ENCODE measurements at places on chromosomes 5 and 9.

GRCh38 chr5:140630292-140631035 lies 2.5 kb downstream of the CD14 start:
- DNase-seq, result no peak

GRCh38 chr5:140408750-140409241 lies 7.2 kb downstream of the ANKHD1 start:
- DNase-seq, result no peak

- DNase-seq, result no peak
Measured at GRCh38 chr9:125240649-125240999, 519 bp downstream of the HSPA5 start.

- no peak for DNase-seq
Measured at GRCh38 chr9:135155396-135155795, 67.9 kb downstream of the OLFM1 start.

- no peak for DNase-seq
Measured at GRCh38 chr5:1436036-1436435, 9.2 kb downstream of the SLC6A3 start.

DNA sequence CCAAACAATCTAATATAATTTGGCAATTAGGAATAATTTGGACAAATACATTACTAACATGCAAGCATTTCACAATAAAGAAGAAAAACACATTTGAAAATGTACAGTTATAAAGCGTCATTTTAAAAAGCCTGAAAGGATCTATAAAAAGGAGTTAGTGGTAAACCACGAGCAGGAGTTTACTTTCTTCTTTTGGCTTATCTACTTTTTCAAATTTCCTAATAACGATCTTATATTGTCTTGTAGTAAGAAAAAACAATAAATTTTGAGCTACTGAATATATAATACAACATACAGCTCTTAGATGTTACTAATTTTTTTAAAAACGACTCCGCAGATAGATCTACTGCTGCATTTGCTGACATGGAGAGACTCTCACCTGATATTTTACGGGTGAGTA lies 79.9 kb downstream of the SMIM23 start:
- DNase-seq, result no peak

DNA sequence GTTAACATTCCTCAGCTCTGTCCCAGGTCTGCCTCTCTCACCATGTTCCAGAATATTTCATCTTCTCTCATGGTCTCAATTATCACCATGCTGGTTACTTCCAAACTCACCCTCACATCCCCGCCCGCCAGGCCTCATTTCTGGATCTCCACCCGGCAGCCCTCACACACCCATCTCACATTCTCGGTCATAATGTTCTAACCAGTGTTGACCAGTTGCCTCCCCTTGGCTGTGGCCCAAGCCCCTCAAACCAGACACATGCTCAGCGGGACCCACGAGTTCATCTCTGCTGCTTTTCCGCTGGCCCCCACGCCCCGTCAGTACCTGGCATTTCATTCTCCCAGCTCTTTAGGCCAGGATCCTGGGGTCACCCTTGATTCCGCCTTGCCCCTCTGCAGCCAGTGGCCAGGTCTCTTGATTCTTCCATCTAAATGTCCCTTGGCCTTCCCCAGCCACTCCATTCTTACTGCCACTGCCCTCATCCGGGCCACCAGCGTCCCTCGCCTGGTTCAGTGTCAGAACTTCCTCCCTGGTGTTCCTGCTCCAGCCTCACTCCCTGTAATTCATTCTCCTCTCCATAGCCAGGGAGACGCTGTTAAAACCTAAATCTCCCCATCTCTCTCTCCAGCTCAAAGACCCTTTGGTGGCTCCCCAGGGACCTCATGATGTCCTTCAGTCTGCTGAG lies 141.7 kb downstream of the MVB12B start:
- DNase-seq, result no peak

DNA sequence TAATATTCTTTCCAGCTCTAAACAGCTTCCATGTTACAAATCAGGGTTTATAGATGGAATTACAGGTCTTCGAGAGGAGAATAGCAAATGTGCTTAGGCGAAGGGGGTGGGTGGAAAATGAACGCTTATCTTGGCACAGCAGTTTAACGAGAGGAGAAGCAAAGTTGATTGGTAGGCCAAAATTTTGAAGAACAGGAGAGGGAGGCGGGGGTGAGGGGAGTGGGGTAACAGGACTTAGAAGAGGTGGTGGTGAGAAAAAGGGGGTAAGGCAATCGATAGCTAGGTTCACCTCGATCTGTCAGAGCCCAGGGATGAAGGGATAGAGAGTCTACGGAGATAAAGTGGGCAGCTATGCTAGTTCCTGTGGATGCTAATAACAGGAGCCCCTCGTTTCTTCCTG lies 764 bp downstream of the ANKRA2 start:
- no peak for DNase-seq

DNA sequence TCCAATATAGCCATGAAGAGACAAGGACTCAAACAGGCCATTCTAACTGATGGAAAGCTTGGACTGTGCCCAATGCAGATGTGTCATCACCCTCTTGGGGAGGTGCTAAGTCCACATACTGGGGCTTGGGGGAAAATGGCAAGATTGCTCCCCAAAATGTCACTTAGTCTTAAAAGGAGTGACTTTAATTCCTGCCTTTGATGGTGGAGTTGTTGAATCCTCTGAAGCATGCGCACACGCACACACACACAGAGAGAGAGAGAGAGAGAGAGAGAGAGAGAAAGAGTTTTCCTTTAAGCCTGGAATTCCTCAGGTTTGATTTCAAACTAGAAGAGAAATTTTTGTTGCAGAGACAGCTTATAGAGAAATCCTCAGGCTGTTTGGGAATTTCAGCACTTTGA lies 161.9 kb upstream of the GAS1 start:
- DNase-seq, result no peak

GRCh38 chr9:8857068-8857925 lies 1057.7 kb upstream of the DMAC1 start:
- DNase-seq, result no peak

DNA sequence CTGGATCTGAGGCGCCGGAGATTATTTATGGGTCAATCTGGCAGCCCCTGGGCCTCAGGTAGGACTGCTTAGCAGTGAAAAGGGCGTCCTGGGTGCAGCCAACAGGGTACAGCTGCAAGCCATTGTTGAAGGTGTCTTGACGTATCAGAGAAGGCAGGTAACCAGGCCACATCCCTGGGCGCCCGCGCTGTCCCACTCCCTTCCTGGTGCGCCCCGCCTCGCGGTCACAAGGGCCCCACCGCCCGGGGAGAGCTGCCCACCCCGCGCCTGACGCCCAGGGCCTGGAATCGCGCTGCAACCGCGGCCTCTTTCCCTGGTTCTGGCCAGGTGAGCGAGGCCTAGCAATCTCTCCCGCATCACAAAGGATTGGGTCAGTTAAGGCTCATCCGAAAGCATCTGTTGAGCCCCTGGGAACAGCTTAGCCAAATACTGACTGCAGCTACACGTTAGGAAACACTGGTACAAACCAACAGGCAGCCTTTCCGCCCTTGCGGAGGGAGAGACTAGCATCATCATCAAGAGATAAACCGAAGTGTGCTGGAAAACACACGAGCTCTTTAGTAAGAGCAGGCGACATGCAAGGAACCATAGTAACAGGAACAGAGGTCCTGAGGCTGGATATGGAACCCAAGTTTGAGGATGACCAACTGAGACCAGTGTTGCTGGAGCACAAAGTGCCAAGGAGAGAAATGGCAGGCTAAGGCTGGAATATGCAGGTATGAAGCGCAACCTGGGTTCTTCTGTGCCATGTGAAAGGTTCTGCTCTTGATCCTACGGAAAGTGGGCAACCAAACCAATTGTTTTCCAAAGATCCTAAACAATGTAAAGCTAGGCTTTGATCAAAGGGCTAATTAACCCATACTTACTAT lies 3.6 kb downstream of the RPS23 start:
- no peak for DNase-seq

GRCh38 chr9:117768750-117769395 lies 64.7 kb downstream of the TLR4 start:
- no peak for DNase-seq

DNA sequence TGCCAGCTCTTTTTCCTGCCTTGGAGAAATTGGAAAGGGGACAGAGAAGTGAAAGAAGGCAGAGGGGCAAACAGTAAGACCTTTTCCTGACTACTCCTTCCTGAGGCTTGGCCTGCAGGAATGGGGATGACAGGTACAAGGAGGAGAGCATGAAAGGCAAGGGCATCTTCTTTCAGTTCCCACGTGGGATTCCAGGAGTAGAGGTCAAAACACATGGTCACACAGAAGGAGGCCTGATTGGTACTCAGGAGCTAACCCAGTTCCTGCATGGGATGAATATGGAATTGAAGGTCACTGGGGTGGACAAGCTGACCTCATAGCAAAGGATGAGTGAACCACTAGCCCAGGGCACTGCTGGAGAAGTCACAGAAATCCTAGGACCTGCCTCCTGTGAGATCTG lies 112.5 kb upstream of the ZNF366 start:
- DNase-seq, result no peak

- no peak for DNase-seq
Measured at GRCh38 chr5:173660481-173661280, 44.2 kb upstream of the BOD1 start.

DNA sequence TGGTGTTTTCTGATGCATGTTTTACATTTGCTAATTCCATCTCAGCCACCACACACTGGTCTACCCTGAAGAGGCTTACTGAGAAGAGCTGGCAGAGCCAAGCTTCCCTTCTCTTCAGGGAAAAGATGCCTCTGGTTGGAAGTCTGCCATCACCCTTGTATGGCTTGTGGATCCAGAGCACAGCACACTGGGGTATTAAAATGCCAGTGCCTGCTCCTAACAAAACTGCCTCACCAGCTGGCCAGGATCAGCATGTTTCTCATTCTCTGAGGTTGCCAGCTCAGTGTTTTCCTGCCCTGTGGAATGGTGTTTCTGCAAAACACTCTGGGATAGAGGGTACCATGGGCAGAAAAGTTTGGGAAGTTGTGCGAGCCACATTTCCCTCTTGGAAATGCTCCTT lies 31.6 kb upstream of the ZNF618 start:
- no peak for DNase-seq

GRCh38 chr9:123743737-123744136 lies 186.2 kb downstream of the DENND1A start:
- no peak for DNase-seq

DNA sequence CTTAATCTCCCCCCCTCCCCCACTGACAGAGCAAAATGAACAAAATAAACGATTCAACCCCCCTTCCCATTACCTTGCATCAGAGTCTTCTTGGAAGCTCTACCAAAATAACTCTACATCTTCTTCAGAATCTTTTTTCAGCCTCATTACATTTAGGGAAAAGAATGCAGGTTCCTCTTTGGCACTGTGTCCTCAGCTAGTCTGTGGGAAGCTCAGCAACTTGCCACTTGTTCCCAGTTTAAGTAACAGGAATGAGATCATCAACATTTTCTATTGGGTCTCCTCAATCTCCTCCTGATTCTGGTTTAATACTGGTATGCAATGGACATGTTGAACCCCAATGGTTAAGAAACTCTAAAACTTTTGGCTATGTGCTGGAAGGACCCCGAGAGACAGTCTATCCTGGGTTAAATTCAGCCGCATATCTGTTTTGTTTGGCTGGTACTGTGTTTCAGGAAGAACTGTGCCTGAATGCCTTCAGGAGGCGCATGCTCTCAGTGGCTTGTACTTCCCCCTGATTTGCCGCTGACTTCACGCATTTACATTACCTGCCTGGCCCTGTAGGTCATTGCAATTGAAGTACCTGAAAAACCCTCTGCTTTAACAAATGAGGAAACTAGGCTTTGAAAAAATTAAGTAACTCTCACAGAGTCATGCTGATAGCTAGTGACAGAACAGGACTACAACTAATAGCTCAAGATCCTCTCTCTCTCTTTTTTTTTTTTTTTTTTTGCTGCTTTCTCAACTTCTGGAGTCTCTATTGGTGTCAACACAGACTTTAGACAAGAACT lies 78.1 kb upstream of the HMHB1 start:
- no peak for DNase-seq

DNA sequence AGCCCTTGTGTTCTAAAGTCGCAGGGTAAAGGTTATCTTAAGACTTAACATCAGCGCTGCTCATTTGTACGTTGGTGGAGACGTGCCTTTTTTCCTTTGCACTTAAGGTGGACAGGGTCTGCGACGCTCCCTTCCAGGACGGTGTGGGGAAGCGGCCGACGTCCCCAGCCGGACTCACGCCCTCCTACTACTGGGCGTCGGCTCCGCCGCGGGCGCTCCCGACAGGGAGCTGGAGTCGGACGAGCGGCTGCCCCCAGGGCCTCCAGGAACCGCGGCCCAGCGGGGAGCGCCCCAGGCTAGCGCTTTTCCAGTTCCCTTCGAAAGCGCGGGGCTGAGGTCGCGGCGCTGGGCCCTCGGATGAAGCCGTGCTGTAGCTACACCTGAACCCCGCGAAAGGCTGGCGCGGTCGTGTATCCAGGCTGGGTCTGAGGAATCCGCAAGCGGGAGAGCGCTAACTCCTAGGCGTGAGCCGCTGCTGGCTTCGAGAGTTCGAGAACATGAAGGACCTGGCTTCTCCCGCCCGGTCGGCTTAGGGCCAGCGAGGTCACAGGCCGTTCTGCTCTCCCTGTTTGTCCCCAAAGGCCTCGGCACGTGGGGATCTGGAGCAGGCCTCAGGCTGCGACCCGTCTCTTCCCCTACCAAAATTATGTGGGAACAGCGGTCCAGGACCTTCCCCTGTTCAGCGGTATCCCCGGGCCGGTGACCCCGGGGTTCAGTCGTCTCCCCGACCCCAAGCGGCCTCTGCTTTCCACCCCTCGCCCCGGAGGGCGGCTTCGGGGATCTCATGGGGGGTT lies 3.8 kb upstream of the DMRT3 start:
- DNase-seq, result no peak

GRCh38 chr9:127067603-127068220 lies 54.7 kb downstream of the ANGPTL2 start:
- DNase-seq, result no peak

GRCh38 chr9:129885670-129886106 lies 50.4 kb downstream of the USP20 start:
- no peak for DNase-seq

- DNase-seq, result no peak
Measured at GRCh38 chr5:5179079-5179478, 38.9 kb downstream of the ADAMTS16 start.

DNA sequence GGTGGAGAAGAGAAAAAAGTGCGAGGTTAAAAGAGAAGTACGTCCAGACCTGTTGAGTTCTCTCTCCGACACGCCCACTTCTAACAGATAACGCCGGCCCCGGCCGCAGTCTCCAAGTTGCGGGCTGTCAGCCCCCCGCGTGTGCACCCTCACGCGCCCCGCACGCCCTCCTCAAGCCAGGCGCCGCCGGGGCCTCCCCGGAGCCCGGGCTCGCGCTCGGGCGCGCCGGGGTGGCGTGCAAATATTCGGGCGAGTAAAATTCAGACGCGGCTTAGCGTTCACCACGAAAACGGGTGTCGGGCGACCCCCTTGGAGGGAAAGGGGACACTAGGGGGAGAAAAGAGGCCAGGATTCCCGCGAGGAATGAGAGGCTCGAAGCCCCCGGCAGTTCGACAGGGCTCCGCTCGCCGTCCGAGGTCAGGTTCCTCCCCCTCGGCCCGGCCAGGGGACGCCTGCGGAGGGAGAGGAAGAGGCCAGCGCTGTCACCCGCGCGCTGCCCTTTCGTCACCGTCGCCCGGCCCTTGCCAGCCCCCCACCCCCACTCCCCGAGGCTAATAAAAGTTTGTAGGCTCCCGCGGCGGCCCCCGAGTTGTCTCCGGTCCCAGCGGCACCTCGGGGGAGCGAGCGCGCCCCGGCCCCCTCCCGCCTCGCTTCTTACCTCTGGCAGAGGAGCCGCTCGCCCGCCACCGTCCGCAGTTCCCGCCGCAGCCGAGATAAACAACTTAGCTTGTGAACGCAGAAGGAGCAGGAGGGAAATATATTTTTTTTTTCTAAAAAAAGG lies 743 bp downstream of the NR3C1 start:
- no peak for DNase-seq
